Activated CD4-positive, alpha-beta T cell treated with anti-CD3 and anti-CD28 coated beads, Interleukin-10, Interleukin-2, amounts not matched to agents 100 ng/mL and 50 ng/mL, durations not matched to agents 16 hours and 8 hours (primary cell): ENCODE measurements at places on chromosomes 3 and 15.

DNA sequence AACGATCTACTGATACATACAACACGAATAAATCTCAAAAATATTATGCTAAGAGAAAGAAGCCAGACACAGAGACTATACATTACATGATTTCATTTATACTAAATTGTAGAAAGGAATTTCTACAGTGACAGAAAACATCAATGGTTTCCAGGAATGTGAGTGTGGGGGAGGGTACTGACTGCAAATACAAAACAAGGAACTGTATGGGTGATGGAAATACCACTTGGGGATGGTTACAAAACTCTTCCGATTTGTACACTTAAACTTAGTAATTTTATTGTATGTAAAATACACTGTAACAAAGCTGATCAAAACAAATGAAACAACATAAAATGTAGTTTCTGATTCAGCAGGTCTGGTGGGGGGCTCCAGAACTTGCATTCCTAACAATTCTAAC is 45.8 kb upstream of the IP6K2 start:
- no peak for DNase-seq

DNA sequence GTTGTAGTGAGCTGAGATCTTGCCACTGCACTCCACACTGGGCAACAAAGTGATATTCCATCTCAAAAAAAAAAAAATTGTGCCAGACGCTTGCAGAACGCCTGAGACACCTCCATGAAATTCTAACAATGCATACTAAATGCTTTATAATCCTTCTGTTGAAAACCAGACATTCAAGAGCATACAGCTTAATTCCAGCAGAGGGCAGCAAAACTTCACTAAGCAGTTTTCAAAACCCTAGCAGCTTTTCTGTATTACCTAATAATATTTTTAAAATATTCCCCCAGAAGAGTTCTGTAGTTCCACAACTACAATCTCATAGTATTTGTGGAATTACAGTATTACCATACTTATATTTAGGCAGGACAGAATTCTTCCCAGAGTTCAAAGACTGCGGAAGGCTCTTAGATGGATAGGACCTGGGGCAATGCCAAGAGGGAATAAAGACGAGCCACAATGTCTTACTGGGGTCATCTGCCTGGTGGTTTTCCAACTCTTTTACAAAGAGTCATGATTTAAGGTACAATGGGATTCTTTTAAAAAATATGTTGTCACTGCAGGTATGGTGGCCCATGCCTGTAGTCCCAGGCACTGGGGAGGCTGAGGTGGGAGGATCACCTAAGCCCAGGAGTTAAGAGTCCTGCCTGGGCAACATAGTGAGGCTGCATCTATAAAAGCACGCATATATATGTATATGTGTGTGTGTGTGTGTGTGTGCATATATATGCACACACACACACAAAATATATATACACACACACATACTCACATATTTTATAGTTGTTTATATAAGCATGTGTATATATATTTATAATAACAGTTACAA is 19.6 kb upstream of the TASOR start:
- DNase-seq = peak; percentile 68

- DNase-seq = no peak
Measured at GRCh38 chr3:25430287-25430934, 2.3 kb downstream of the RARB start.

DNA sequence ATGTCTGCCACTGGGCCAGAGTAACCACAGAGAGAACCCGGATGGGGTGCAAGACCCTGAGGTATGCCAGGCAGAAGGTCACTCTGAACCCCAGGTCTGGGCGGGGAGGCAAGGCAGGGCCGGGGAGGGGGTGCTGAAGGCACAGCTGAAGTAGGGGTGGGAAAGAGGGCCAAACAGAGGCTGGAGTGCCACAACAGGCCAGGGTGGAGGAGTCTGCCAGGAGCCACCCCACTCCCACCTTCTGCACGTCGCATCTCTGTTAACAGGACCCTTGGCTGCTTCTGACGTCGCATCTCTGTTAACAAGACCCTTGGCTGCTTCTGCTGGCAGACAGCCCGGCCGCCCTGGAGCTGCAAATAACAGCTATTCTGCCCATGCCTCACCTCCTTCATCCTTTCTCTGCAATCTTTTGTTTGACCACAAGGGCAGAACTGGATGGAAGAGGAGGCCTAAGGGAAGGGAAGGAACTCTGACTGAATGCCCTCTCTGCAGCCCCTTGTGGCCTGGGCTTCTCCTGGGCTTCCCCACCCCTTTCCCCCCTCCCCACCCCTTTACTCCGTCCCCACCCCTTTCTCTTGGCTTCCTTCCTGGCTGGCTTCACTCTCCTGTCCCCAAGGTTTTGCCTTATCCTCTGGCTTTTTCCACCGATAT is 20.6 kb upstream of the FBLN2 start:
- DNase-seq = no peak

DNA sequence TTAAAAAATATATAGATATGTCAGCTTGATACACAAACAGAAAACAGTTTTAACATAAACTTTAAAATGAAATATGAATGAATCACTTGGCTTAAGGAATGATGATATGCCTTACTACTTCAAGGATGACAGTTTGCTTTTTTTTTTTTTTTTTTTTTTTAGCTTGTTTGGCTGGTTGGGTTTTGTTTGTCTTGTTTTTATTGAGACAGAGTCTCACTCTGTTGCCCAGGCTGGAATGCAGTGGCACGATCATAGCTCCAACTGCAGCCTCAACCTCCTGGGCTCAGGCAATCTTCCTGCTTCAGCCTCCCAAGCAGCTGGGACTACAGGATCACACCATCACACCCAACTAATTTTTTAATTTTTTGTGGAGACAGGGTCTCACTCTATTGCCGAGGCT is 14.5 kb downstream of the LRRC2 start:
- DNase-seq = no peak

DNA sequence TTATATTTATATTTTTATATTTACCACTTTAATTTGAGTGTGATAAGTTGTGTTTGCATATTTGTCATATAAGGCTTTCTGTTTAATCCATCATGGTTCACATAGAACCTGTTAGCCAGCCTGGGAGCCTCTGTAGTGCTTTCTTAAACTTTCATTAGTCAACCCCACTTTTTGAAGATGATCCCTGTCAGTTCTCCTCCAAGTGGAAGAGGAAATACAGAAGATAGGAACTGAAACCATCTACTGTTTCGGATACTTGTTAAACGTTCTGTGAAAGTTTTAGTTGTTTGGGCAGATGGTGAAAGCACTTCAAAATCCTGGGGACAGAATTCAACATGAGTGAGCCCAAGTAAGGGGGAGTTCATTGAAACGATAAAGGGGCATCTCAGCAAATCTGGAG is 4.6 kb upstream of the SAMMSON start:
- no peak for DNase-seq

- DNase-seq = no peak
Measured at GRCh38 chr15:70651303-70651845, 112.0 kb downstream of the UACA start.

DNA sequence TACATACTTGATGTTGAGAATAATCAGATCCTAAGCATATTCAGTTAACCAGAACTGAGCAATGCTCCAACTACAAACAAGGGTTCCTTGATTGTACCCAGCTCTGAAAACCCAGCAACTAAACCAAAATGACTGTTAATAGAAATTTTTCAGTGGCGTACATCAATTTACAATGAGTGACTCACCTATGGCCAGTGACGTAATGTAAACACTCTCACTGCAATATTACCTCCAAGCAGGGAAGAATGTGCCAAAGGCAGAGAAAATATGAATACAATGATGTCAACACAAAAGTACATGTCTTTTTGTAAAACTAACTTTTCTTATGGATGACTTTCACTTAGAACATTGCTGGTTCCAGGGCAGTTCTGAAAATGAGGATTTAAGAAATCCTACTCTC is 611.3 kb downstream of the EDEM1 start:
- DNase-seq = no peak

- no peak for DNase-seq
Measured at GRCh38 chr15:101540480-101541239, 51.2 kb upstream of the PCSK6 start.

DNA sequence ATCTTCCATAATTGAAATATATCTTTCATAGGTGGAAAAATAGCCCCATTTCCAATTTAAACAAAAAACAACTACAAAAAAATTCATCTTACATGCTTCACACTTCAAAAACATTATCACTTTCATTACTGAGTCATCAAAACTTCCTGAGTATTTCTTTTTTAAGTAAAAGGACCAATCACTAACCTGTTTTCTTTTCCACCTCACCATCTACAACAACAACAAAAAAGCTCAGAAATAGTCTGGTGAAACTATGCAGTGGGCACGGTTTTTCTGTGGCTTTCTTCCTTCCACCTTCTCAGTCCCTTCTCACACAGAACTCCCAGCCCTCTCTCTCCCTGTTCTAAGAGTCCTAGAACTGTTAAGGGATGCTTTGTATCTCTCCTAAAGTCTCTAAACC is 20.3 kb upstream of the TNIK start:
- DNase-seq = peak; percentile 54

DNA sequence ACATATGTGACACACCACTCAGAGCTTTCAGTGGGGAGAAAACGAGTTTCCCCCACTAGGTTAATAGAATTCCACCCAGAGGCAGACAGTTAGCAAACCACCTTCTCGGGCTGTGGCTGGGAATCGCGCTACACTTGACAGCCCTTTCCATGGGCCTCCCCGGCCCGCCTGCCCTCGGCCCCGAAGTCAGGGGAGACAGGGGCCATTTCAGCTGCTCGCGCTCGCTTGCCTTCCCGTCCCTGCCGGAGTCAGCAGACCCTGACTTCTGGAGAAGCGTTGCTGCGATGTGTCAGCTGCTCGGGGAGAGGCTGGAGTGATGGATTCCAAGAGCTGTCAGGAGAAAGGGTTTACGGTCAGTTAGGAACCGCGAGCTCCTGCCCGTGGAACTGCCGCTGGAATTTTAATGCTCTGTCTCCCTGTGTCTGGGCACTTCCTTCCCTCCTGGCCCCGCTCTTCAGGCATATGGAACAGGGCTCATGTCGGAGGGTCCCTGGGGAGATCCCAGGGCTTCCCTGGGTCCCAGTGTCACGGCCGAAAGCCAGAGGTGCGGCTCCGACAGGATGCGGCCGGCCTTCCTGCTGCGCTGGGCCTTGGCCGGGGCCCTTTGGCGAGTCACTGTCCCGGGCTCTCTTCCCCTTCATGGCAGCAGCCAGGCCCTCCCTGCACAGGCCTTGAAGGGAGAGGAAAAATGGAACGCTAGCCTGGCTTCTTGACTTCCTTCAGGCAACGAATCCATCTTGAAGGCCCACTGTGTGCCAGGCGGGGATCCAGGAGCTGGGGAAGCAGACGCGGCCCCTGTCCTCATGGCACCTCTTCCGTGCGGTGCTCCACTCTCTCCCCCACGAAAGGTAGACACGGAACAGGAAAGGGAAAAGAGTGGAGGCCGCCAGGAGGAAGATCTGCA is 38.4 kb upstream of the VPS8 start:
- DNase-seq = no peak

DNA sequence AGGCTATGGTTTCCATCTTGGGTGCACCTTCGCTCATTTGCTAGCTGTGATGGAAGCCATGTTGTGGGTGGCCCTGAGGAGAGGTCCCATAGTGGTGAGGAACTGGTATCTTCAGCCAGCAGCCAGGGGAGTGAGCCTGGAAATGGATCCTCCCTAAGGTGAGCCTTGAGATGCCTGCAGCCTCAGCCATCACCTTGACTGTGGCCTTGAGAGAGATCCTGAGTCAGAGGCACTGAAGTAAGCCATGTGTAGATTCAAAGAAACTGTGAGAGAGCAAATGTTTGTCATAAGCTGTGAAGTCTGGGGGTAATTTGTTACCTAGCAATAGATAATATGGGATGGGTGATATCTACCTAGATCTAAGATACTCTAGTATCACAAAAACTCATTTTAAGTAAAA is 105.3 kb downstream of the SNRK start:
- DNase-seq = no peak

DNA sequence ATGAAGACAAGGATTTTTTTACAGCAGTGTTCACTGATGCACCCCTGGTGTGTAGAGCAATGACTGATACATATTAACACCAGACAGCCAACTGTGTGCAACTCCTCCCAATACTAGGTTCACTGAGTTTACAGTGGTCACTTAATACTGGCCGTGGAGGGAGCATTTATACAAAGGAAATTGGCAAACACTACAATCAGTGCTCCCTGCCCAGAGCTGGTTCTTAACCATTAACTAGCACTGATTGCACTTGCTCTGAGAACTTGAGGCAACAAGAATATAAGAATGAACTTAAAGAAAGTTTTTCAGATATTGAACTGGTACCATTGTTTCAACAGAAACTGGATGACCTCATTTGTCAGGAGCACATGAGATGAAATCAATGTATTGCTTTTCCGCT is 110.6 kb downstream of the MAGI1 start:
- no peak for DNase-seq

DNA sequence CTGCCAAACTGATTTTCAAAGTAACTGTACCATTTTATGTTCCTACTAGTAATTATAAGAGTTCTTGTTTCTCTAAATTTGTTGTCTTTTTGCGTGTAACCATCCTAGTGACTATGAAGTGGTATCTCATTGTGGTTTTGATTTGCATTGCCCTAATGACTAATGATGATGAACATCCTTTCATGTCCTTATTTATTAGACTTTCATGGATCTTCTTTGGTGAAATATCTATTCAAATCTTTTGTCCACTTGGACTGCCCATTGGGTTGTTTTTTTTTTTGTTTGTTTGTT is 3.6 kb downstream of the OXSR1 start:
- DNase-seq = peak; percentile 65

GRCh38 chr15:29873947-29874411 is 51.7 kb upstream of the TJP1 start:
- DNase-seq = no peak

DNA sequence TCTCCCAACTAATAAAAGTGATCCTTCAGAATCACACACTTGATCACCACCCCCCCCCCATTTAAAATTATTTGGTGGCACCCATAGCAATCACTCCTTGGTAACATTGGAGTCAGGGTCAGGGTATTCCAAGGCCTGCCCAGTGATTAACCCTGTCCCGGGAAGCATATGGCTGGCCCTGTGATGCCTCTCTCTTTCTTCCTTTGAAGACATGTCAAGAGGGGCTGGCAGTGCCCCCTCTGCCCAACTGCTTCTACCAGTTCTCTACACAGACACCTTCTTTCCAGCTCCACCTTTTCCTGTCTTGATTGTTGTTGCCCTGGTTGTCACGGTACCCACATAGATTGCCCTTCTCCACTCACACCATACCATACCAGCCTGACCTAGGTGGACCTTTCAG is 30.9 kb upstream of the MANF start:
- DNase-seq = no peak

- DNase-seq = no peak
Measured at GRCh38 chr3:106092792-106093191, 224.0 kb upstream of the CBLB start.
